Activated naive CD4-positive, alpha-beta T cell (primary cell): ENCODE measurements at places on chromosomes 13 and 19.

GRCh38 chr19:13817615-13818371, 22.6 kb downstream of the ZSWIM4 start:
- DNase-seq = no peak

DNA sequence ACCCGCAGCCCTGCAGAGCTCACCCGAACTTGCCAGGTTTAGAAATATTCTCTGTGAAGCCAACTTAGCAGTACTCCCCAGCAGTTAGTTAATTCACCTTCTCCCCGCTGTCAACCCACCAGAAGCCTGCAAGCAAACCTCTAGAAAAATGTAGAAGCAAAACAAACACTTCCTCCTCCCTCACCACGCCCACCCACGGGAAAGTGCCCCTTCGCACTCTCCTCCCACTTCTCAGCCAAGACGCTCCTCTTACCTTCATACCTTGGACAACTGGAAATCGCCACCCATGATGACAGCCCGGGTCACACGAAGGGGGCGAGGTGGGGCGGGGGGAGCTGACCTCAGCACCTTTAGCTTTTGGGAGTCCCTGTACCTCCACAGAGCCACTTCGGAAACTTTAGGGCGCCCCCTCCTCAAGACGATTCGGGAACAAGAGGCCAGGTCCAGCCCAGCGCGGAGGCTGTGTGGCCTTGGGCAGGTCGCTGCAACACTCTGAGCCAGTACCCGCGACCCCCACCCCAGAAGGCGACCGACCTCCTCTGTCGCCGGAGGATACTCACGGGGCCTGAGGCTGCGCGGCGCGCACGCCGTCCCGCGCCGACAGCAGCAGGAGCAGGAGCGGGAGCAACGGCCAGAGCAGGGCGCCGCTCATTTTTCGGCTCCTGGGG, 485 bp downstream of the CPAMD8 start:
- no peak for DNase-seq

DNA sequence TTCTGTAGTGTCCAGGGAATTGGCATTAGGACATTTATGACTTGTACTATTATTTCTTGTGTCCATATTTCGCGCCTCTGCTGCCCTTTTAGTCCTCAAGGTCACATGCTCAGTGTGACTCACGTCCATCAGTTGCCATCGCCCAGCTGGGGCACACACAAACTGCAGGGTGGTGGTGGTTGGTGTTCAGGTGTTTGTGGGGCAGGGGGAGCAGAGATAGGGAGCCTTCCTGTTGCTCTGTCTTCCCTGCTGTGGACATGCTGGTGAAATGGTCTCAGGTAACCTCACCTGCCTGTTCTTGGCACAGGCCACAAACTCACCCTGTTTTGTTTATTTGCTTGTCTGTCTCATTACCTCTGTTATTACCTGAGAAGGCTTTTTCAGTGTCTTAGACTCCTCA, 22.4 kb downstream of the PRR12 start:
- DNase-seq = no peak

- no peak for DNase-seq
Measured at GRCh38 chr13:21846605-21847004, 175.7 kb downstream of the FGF9 start.

- DNase-seq = no peak
Measured at GRCh38 chr13:27919934-27920676, at the start of gene PDX1. Gene PDX1 (plus strand): TSS chr13:27920000. CDS start chr13:27920139, 139 bp downstream.

DNA sequence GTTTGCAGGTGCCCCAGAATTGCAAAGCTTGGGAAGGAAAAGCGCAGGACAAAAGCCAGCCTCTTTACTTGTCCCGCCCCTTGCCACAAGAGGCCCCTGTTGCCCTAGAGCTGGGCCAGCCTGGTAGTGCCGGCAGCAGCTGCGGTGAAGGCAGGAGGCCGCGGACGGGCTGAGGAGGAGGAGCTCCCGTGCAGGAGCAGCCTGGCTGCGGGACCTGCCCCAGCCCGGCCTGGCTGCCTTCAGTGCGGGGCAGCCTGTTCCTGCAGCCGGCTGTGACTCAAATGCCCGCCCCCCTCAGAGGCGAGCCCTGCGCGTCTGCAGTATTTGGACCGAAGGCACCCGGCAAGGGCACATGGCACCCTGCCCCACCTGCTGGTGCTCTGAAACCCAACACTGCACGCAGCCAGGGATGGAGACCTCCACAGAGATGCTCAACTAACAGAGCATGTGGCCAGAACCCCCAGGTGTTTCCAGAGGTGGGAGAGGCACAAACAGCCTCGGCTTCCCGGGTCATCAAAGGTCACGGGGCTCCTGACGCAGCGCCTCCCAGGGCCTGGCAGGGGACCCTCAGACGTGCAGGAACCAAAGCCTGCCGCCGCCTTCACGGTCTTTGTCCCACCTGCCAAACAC, 29.7 kb downstream of the NAXD start:
- DNase-seq = peak; percentile 19

DNA sequence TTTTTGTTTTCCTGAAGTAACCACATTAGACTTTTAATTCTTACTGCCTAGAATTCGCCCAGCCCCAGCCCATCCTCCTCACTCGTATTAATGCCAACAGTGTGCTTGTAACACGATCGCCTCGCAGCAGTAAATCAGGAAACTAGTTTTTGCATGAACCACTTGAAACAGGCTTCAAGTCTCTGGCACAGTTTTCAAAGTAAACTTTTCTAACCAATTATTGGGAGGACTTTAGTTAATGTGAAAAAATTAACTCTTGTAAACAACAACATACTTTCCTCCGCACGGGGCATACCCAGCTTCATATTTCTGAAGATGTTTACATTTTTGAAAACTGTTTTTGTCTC, 39.2 kb downstream of the TNFRSF19 start:
- DNase-seq = no peak

DNA sequence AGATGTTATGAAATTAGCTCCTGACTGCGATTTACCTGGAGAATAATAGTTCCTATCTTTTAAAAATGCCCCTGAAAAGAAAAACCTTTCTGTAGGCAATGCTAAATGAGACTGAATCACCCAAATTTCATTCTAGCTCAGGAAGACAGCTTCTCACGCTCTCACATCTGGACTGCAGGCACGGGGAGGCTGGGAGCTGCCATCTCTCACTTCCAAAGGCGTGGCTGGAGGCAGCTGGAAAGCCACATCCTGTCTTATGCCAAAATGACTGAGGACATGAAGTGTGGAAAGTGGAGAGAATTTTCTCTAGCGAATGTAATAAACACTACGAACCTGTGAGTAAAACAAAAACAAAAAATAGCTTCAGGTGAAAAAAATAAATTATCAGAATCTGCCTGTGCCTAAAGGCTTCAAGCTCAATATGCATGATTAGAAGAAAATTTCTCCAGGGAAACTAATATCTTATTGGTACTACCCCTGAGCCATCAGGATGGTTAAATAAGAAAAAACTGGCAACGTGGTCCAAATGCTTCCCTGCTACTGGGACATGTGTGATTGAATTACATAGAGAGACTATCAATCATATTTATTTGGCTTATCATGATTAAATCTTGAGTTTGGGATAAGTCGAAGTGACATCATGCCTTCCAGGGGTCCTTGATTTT, 58.1 kb upstream of the UBL3 start:
- DNase-seq = no peak

DNA sequence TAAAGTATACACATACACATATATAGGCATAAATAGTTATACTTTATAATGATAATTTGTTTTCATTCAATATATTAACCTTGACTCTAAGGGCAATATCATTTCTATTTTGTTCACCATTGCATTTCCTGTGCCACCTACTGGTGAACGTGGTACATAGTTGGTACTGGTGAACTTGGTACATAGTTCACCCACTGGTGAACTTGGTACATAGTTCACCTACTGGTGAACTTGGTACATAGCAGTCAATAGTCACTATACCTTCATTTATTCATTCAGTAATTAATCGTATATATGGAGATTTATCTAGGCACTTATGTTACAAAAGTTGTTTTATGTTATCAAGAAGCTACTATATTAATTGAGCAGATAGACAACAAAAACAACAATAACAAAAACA, 172.6 kb upstream of the ATXN8OS start:
- no peak for DNase-seq

DNA sequence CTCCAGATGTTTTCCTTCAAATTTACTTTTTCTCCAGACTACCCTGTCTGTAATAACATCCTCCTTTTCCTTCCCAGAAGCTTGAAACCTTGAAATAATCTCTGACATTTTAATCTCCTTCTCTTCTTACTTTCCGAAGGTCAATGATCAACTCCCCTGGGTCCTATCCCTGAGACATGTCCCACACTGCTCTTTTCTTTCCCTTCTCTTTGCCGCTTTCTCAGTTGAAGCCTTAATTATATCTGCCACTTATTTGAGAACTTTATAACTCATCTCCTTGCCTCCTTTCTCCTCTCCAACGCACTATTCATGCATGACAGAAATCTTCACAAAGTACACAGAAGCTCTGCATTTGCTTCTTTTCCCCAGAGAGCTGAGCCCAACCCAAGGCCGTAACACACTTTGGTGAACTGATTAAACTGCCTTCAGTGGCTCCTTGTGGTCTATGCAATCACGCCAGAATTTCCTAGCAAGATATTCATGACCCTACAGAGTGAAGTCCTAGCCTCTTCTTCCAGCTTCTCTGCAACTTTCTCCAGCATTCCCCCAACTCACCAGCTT, 9.2 kb upstream of the WASF3 start:
- no peak for DNase-seq

DNA sequence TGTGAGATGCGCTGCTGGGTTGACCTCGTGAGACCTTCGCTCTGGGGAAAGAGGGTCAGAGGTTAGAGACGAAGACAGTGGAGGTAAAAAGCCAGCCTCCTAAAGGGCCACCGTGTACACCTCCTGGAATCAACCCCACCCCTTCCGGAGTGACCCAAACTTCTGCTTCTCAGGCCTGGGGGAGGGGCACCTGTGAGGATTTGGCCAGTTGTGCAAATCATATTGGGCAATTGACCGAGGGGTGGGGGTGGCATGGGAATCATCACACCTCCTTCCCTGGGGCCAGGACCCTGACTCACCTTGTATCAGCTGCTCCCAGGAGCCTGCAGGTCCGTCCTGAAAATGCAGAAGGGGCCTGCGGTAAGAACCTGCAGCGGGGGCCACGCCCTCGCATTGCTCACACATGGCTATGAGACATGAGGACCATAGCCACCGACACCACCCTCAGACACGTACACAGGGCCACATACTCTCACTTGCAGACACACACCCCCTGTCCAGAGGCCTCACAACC, 2.8 kb downstream of the TNFSF14 start:
- no peak for DNase-seq

DNA sequence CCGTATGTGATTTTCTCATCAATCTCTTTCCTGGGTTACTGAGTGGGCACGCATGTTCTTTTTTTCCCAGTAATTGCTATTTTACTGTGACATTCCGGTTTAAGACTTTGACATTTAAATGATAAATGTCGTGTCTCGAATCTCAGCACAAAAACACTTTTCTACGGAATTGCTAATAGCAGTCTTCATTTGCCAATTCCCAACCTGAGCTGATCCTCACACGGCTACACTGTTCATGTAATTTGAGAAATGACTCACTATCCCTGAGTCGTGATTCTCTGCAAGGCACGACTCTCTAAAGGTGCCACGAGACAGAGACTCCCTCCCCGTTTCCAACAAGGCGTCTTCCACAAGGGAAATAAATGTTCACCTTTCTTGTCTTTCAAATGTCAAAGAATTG, 88.7 kb upstream of the USP29 start:
- DNase-seq = no peak

DNA sequence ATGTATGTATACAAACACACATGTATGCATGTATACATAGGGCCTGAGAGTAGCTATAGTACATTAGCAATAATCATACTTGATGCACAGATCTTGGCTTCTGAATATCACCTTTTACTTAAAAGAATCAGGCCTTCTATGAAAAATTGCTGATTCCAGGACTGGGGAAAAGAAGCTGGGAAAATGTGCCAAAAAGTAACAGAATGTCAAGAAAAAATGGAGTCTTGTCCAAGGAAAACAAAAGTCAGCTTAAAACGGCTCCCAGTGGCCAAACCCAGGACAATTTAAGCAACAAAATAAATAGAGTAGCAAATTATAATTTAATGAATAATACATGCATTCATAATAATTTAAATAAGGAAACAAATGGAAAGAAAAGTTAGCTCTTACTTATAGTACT, 2104.9 kb downstream of the PCDH9 start:
- no peak for DNase-seq

- no peak for DNase-seq
Measured at GRCh38 chr13:97520866-97521265, 86.9 kb downstream of the RAP2A start.

- DNase-seq = no peak
Measured at GRCh38 chr19:31261603-31262212, 87.5 kb downstream of the TSHZ3 start.

GRCh38 chr13:106570299-106570852, 2.4 kb upstream of the ARGLU1 start:
- no peak for DNase-seq

GRCh38 chr19:7873304-7874075, 700 bp downstream of the PRR36 start:
- no peak for DNase-seq

- no peak for DNase-seq
Measured at GRCh38 chr13:73820688-73821087, 313.5 kb downstream of the KLF12 start.

GRCh38 chr19:58519087-58519354, 589 bp downstream of the ZBTB45 start:
- no peak for DNase-seq

DNA sequence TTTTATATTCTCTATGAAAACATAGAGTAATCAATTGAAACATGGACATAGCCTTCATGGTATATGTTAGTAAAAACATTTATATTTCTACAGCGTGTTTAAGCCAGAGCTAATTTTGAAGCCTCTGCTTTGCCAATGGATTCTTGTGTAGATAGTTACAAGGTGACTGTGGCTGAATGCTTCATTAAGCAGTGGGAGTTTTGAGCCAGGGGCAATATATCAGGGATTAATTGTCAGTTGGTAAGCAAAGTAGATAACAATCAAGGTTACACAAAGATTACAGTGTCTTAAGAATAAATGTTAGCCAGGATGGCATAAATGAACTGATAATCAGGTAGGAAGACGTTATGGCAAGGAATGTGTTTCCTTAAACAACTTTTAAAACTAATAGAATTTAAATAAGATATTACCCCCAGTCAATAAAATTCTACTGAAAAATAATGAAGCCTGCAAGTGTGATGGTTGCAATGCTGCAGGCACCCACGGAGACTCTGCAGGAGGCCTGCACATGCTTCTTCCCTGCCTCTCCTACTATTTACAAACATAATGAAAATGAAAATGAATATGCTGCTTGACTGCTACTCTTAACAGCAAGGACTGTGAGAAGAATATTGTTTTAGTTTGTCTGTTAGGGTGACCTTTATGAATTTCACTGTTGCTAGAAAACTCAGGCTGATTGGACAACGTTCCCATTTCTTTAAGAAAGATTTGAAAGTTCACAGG, 588.5 kb downstream of the GPC5 start:
- DNase-seq = no peak
